Cardiac fibroblast (primary cell): ENCODE measurements at places on chromosomes 4 and X.
A peak's percentile ranks its signal among the peaks of the same experiment; 100 is the strongest.

- peak; percentile 25 for DNase-seq
Measured at GRCh38 chrX:11193035-11193469, 81.9 kb downstream of the HCCS start.

DNA sequence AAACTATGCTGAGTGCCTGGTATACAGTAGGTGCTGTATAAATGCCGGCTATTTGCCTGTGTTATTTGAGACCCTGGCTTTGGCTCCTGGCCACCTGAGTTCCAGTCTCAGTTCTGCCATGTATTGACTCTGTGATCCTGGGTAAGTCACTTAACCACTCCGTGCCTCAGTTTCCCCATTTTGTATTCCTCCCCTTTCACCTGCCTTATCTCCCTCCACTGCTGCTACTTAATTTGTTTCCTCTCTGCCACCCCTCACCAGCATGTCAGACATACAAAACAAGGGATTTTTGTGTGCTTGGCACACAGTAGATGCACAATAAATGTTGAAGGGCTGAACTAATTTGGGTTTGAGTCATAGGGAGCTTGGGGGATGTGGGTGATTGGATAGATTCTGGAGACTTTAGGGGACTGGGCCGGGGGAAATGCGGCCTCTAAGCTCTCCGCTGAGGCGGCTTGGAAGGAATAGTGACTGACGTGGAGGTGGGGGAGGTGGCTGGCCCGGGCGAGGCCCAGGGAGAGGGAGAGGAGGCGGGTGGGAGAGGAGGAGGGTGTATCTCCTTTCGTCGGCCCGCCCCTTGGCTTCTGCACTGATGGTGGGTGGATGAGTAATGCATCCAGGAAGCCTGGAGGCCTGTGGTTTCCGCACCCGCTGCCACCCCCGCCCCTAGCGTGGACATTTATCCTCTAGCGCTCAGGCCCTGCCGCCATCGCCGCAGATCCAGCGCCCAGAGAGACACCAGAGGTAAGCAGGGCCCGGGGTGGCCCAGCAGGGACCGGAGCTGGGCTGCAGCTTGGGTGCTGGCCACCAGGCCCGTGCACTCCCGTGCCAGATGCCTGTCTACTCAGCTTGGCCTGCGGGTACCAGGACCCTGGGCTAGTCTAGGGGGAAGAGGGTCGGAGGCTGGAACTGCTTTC, at the start of gene TIMP1:
Gene TIMP1, plus strand, starts transcription at position 706 of the 917 bp plus-strand sequence. CDS start 980 bp downstream, outside the sequence.
- DNase-seq, result peak; percentile 94

GRCh38 chr4:57401586-57401985, 291.4 kb upstream of the IGFBP7 start:
- no peak for DNase-seq

DNA sequence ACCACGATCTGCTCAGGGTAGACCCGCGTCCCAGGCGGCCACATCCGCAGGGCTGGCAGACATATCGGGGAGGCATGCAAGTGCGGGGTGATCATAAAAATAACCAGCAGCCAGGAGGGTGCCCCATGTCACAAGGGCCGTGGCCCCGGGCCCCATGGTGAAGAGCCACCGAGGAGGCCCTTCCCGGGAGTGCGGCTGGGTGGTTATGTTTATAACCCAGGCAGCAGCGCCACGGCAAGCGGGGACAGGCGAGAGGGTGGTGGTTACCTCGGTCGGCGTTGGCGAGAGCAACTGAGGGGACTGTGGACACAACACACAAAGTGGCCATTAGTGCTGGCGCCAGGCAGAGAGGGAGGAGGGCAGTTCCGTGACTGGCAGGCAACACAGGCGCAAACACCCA, 92.7 kb upstream of the AFAP1 start:
- no peak for DNase-seq

DNA sequence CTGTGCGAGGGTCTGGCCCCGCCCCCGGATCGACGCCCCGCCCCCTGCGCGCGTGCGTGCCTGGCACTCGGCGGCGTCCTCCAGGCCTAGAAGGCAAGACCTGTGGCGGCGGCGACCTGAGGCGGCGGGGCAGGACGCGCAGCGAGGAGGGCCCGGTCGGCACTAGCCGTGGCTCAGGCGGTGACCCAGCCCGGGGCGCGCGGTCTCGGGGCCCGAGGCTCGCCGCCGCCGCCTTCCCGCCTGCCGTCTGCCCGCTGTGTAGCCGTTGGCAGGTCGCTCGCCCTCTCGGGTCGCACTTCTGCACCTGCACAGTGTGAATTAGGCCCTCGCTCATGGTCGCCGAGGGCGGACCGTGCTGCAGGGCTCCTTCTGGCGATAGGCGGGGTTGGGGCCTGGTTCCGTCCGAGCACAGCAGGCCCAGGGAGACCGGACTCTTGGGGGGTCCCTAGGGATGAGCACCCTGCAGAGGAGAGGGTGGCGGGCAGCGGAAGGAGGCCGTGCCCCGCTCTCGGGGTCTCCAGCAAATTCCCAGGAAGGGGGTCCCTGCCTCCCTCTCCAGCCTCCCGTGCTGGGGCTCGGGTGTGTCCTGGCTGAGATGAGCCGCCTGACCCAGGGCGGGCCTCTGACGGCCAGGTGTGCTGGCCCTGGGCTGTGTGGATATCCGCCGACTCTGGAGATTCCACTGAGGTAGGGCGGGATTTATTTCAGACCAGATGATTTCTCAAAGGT, 557 bp upstream of the FAM53A start:
- DNase-seq, result no peak

DNA sequence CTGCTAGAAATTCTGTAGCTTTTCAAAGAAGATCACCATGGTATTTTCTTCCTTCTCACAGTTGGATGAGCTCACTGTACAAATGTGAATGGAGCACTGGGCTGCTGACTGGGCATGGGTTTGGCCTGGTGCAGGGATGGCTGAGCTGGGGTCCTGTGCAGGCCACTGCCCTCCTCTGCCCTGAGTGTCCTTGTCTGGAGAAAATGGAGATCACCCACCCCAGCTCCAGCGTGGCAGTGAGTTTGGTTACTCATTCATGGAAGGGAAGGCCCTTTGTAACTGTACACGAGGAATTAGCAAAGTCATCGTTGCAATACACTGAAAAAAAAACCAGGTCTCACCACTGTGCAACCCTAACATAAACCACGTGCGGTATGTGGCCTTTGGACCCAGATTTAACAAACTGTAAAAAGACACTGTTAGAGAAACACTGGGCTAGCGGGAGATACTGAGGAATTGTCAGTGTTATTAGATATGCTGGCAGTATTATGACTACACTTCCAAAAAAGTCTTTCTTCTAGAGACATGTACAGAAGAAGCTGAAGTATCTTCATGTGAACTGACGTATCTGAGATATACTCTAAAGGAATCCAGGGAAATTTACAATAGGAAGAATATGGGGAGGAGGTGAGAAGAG, 16.1 kb upstream of the TBC1D14 start:
- peak; percentile 28 for DNase-seq

DNA sequence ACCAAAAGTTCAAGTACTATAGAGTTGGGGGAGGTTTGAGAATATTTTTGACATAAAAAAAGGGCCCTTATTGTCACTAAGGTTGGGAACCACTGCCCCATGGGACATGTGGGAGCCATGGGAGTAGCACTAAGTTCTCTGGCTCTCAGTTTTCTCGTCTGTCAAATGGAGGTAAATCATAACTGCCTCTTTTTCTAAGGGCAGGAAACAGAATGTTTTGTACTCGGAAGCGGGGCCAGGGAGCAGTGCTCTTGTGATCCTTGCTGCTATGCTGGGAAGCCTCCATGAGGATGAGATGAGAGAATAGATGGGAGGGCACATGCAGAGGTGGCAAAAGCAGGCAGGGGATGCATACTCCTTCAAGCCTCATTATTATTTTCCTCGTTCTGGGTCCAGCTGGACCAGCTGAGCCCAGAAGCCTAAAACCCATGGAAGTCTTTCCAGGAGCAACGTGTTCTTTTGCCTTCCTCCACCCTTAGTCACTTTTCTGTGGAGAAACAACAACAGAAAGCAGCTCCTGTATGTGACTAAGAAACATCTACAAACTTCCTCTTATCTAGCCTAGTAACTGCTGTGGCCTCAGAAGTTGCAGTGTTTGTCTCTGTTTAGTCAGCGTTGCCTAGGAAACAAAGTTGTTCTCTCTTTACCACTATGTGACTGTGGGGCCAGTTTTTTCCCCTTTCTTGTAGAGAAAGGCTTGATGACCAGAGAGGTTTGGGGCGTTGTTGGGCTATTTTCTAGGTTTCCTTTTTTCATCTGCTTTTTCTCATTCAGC, 64.8 kb downstream of the TSC22D3 start:
- DNase-seq, result peak; percentile 97

DNA sequence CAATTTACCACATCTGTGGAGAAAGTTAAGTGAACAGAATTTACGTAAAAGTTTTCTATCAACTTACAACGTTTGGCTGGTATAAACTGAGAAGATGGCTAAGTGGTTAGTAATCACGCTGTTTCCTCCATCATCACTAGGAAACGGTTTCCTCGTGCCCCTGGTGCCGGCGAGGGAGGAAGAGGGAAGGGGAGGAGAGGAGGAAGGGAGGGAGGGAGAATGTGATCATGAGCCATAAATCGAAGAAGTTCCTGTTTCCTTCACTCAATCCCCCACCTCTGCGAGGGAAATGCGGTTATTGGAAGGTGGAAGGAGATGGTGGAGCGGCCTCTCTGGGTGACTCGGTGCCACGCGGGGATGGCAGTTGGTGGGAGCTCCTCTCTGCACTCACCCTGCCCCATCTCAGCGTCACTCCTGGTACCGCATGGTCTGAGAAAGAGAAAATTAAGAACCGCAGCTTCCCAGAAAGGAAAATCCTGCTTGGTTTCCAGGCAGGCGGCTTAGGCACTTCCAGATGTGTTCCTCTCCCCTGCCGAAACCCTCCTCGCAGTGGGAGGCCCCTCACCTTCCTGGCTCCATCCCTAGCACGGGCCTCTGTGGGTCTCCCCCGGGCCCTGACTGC, 216.8 kb downstream of the AFAP1 start:
- DNase-seq, result no peak

DNA sequence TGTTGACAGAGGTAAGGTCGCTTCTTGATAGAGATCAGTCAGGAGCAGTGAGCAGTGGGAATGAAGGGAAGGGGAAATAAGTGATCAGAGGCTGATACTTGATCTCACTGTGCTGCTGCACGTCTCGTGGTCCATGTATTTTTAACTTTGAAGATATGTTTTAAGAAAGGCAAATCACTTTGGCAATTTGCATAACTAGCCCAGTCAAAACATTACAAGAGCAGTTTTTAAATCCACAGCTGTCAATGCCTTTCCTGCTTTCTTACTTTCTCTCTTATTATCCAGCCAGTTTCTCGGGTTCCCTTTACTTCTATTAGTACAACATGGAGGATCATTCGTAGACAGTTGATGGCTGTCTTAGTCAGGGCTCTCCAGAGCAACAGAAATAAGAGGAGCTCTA, 472.8 kb downstream of the TMA16 start:
- DNase-seq, result no peak

DNA sequence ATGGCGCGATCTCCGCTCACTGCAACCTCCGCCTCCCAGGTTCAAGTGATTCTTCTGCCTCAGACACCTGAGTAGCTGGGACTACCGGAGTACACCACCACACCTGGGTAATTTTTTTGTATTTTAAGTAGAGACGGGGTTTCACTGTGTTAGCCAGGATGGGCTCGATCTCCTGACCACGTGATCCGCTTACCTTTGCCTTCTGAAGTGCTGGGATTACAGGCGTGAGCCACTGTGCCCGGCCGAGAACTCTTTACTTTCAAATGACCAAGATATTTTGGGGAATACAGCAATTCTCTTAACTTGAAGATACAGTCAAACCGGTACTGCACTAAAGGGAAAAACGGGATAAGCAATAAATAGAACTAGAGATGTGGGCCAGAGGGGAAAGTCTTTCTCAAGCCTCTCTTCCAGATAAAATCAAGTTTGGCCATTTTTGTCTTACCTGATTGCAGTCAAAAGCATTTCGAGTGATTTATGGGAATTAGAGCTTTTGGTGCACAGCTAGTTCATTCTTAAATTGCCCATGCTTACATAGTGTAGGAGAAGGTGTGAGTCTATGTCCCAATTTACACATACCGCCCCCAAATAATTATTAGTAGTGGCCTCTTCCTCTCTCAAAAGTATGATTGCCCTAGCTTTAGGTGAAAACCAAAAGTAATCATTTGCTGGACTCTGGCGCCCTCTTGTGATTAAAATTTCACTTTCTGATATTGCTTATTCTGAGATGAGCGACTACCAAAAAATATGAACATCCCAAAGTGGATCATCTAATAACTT, 53.2 kb upstream of the ABCG2 start:
- peak; percentile 62 for DNase-seq

DNA sequence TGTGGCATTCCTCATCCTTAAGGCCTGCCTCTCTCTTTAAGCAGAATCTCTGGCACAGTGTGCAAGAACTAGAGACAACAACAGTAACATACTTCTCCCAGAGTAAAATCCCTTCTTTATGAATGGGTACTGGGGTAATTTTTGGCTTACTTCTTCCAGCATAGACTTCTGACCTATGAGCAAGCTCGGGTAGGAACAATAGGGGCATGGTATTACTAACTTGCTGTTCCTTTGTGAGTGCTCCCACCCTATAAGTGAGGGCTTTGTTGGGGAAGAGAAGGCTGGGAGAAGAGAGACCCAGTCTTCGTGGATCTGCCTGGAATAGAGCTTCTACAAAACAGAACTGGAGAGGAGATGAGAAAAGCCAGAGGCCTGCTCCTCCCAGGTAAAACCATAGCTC, 30.2 kb downstream of the CLDN2 start:
- no peak for DNase-seq

DNA sequence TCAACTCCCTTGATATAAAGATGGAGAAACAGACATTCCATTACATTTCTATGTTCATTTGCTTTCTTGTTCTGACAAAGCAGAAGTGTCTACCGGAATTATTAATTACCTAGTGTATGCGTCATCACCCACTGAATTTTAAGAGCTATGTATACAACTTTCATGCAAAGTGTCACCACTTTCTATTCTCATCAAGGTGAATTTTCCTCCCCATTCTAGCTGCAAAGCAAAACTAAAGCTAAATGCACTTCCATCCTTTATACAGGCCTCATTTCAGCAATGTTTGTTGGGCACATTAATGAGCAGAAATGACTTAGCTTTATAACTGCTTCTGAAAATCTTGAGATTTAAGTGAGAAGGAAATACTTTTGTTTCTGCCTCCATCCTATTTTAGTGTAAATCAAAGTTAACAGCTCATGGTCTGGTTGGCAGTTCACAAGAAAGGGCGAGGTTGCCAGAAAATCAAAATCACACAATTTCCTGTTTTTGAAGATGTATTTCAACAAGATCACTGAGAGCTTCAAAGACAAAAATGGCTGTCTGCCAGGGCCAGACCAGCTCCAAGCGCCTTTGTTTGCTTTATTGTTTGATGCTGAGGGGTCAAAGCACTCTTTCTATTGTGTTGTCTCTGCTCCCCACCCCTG, 7.2 kb upstream of the FAM9C start:
- peak; percentile 49 for DNase-seq

GRCh38 chrX:1380672-1381233, 11.2 kb downstream of the SLC25A6 start:
- DNase-seq, result peak; percentile 28

- DNase-seq, result peak; percentile 24
Measured at GRCh38 chr4:105193536-105193935, 46.9 kb downstream of the TET2 start.
